SW 1271 (cell line): ENCODE measurements at places on chromosomes 2 and 18.

GRCh38 chr2:51219468-51219867, 187.5 kb upstream of the NRXN1 start:
- no peak for DNase-seq

GRCh38 chr2:228768818-228769217, 502.3 kb downstream of the PID1 start:
- no peak for DNase-seq

- no peak for DNase-seq
Measured at GRCh38 chr18:69455125-69455524, 54.4 kb downstream of the DOK6 start.

DNA sequence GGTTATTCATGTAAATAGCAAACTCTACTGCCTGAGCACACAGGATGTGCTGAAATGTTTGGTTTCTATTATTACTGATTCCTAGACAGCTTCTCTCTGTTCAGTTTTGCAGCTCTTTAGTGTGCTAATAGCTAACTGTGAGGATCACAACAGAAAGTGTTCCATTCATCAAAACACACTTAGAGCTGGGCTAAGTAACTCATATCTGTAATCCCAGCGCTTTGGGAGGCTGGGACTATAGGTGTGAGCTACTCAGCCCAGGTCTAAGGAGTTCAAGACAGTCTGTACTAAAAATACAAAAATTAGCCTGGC, 63.2 kb downstream of the MOGAT1 start:
- no peak for DNase-seq

GRCh38 chr2:72745679-72746368, 80.0 kb downstream of the EXOC6B start:
- DNase-seq, result no peak

DNA sequence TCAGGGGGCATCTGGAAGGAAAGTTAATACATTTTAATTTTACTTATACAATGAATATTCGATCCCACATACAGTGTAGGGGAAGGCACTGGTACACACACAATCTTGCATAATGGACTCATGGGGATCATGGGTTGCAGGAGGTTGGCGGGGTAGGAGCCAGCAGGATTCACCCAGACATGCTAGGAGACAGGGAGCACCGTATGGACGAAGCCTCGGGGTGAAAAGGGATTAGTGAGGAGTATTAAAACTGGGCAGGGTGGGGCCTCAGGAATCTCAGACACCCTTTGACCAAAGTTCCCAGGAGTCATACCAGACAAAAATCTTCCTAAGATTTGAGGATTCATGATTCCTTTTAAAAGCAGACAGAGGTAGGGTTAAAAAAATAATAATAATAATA, 140.8 kb downstream of the BCL11A start:
- DNase-seq, result no peak

DNA sequence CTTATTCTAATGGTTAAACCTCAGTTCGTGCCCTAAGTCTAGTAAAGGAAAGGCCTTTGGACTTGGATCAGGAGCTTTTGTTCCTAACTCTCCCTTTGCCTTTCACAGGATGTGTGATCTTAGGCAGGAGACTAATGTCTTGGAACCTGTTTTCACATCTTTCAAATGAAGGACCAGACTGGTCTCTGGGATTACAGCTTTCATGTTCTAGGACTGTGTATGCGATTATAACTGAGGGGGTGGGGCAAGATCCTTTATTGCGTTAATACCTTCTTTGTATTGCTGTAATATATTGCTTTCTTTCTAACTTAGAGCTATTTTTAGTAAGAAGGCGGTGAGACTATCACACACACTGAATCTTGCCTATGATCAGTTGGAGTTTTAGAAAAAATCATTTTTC, 368.1 kb downstream of the RPRM start:
- no peak for DNase-seq
